ENCODE measurements at places on chromosomes 13 and 19.

GRCh38 chr19:29371251-29372090 is 154.3 kb upstream of the VSTM2B start:
- no peak for DNase-seq

DNA sequence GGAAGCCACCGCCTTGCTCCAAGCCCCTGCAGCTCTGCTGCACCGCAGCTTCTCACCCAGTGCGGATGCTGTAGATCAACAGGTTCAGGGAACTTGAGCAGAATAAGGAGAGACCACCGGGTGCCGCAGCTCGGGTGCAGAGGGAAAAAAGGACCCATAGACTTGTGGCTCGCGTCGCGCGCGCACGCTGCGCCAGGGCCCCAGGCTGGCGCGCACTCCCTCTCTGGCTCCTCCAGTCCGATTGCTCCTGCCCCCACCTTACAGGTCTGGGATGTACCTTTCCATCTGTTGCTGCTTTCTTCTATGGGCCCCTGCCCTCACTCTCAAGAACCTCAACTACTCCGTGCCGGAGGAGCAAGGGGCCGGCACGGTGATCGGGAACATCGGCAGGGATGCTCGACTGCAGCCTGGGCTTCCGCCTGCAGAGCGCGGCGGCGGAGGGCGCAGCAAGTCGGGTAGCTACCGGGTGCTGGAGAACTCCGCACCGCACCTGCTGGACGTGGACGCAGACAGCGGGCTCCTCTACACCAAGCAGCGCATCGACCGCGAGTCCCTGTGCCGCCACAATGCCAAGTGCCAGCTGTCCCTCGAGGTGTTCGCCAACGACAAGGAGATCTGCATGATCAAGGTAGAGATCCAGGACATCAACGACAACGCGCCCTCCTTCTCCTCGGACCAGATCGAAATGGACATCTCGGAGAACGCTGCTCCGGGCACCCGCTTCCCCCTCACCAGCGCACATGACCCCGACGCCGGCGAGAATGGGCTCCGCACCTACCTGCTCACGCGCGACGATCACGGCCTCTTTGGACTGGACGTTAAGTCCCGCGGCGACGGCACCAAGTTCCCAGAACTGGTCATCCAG is 964 bp downstream of the PCDH17 start:
- DNase-seq, result no peak

DNA sequence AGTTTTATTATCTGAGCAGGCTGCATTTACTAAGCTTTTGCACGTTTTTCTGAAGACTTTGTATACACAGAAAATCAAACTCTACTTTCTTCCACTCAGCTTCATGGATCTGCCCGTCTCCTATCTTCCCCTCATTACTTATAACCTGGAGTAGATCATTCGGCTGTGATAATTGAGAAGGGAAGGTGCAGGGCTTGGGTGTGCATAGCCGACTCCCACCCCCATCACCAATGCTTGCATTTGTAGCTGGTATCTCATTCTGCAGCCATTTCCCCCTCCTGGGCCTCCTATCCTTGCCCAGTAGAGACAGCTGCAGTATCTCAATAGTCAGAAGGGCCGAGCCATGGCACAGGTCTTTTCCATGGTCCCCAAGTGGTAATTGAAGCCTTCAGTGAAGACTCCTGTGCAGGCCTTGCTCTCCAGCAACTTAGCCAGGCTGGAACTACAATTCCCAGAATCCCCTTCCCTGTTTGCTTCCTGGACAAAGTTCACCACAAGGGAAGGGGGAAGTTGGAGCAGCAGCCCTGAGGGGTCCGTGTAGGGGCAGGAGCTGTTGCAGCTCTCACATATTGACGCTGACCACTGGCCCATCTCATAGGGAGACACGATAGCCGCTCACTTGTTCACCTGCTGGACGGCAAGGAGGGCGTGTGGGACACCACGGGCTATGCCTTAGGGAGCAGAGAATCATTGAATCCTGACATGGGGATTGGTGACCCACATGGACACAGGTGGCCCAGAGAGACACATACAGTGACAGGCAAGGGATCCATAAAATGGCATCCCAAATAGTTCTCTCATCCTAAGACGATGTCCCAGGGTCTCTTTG is 2.1 kb upstream of the SIGLEC8 start:
- no peak for DNase-seq

GRCh38 chr13:112943309-112944125 is 25.5 kb upstream of the MCF2L start:
- DNase-seq, result no peak

DNA sequence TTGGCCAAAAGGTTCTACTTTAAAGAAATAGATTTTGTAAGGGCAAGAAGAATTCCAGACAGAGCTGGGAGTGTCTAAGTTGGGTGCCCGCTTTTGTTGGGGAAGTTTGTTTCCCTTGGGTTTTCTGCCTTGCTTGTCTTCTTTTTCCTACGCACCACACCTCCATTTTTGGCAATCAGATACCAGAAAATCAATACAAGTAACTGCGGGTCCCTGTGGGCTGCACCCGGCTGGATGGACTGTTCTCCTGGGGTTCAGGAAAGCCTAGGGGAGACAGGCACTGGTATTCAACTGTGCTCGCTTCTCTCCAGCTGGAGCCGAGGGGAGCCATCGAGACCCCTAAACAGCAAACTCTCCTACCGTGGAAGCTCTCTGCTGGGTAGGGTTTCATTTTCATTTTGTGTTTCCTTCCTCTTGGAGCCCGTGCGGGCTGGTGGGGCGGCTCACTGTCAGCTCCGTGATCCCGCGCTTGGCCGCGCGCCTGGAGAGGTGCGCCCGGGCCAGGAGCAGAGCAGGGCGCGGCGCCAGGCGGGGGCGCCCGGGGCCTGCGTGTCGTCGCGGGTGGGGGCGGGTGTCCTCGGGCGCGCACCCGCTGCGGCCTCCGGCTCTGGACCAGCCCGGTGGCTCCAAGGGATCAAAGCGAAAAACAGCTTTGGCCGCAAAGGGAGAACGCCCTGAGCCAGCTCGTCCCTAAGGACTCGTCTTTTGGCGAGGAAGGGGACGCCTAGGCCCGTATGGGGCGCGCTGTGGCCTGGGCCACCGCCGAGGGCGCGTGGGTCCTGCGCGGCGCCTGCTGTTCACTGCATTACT is 347.2 kb downstream of the ZNF536 start:
- no peak for DNase-seq

DNA sequence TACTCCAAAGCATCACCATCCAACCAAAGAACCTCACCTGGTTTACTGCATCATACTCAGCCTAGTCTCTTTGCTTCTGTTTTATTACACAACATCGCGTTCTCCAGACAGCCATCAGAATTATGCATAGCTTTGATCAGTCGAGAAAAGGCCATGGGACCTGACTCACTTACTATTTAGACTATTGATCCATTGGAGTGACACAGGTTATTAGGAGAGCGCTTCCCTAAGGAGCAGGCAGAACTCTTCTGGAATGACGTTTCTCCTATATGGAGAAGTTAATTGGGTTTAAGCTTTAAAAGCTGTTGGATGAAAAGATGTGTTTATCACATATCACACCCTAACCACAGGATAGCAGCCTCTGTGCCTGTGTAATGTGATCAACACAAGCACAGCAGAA is 649.1 kb upstream of the SLC10A2 start:
- no peak for DNase-seq
